Smooth muscle cell of the pulmonary artery (primary cell): ENCODE measurements at places on chromosomes 1 and 21. TPM values are rescaled to one million over a fixed set of nuclear protein-coding genes. Genes with fewer than 3 reads are reported as not detected.

The DIO1 gene
- not detected in 2 replicates for total RNA-seq

The TENT5C gene
- 1.5 and 4.5 TPM in 2 replicates for total RNA-seq

The WNT3A gene
- total RNA-seq: not detected in 2 replicates

The OR14K1 gene
- not detected in 2 replicates for total RNA-seq

The FALEC gene
- total RNA-seq: 0.23 and 0.33 TPM in 2 replicates

The RPS6KC1 gene
- total RNA-seq: 32.3 and 38.0 TPM in 2 replicates
